Mesenteric fat pad (tissue), 1 donor: ENCODE measurements at places on chromosomes 1 and 21. TPM values are rescaled to one million over a fixed set of nuclear protein-coding genes. Genes with fewer than 3 reads are reported as not detected.

DNA sequence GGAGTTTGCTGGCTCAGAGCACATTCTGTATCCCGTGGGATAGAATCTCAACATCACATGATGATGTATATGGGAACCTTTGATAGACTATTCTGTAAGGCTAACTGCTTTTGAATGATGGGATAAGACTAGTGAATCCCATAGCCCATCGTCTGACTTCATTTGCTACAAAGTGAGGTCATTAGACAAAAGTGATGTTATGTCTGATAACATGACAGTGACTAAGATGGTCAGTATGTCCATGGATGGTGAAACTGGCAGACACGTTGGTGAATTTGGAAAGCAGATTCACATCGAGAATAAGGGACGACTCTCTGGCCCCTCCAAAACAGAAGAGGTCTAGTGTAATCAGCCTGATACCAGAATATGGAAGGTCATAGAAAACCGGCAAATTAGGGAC is 108.4 kb downstream of the HHAT start:
- no peak for DNase-seq

The SLC30A7 gene
- 31.5 TPM for total RNA-seq

DNA sequence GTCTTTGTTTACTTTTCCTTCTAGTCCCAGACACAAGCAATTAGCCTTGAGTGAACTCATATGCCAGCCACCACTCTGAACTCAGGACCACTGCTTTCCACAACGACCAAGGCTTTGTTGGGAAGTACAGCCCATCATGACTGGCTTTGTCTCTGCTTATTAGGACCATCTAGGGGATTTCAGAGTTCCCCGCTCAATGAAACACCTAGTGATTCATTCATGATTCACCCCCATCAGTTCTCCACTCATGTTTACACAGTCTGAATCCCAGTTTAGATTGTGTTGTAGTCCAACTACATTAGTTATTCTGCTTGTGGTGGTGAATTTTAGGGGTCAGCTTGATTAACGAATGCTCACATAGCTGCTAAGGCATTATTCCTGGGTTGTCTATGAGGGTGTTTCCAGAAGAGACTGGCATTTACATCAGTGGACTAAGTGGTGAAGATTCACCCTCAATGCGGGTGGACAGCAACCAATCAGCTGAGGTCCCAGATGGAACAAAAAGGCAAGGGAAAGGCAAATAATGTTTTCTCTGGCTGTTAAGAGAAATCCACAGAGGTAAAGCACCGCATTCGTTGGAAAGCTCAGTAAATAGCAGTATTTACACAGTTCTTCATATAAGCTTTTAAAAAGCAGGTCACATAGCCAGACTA is 122.7 kb downstream of the RGS21 start:
- DNase-seq, result no peak

GRCh38 chr1:1433804-1434130 is 1.7 kb upstream of the VWA1 start:
- peak; percentile 90 for DNase-seq

GRCh38 chr1:33899746-33900145 is 35.9 kb downstream of the HMGB4 start:
- no peak for DNase-seq

The SIM2 gene
- not detected for total RNA-seq

- no peak for DNase-seq
Measured at GRCh38 chr1:66137235-66137634, 344.5 kb downstream of the PDE4B start.

GRCh38 chr1:65497256-65497830 is 76.9 kb downstream of the LEPR start:
- no peak for DNase-seq
